ENCODE measurements at places on chromosomes 12 and 14.

DNA sequence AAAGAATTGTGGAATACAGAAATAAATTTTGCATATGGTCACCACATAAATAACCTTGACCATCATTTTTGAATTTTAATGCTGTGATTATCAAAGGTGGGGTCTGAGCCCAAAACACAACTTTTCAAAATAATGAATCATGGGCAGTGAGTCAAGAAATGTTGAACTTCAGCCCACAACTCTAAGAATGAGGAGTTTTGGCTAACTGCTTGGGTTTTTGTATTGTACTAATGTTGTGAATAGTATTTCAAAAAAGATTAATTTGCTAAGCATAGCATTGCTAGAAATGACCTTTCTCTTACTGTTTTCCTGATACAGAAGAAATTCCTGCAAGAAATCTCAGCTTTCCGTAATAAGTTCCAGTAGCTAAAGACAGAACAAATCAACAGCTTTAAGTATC is 24.4 kb upstream of the YARS2 start:
- no peak for DNase-seq

DNA sequence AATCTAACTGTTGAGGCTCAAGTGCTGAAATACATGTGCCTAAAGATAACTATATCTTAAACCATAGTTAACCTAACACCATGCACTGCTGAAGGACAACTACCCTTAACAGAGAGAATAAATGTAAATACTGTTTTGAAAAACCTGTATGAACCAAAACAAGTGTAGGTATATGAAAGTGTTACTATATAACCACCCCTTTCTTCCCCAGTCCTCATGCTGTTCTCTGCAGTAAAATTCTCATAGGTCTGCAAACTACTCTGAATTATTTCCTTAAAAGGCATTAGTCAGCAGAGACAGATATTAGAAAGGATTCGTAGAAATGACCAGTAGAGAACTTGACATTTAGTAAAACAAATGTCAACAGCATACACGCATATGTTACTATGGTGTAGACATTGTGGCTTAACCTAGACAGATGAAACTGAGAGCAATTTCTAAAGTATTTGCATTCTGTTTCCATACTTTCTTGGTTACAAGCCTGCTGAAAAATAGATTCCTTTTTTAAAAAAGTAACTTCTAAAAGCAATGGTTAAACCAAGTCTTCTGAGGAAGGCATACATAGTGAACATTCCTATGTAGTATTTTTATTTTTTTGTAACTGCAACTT is 13.9 kb downstream of the CSRP2 start:
- no peak for DNase-seq

GRCh38 chr14:30872602-30873001 is 1.8 kb upstream of the COCH start:
- no peak for DNase-seq

- no peak for DNase-seq
These were observed 12.9 kb downstream of the C14orf93 start for GRCh38 chr14:22996768-22997654.

DNA sequence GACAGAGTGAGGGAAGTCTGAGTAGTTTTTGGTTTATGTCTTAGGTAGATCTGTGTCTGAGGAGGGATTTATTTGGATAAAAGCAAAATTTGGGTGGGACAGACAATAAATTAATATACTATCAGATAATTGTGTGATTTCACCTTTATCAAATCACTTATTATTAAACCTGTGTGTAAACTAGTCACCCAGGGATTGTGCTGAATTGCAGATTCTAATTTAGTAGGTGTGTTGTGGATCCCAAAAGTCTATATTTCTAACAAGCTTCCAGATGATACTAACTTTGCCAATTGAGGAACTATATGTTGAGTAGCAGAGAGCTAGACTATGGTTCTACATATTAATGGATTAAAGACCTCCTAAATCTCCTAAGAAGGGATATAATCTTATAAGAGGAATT is 978.5 kb upstream of the FBXO33 start:
- DNase-seq: no peak

GRCh38 chr12:129109174-129110001 is 256.1 kb downstream of the GLT1D1 start:
- no peak for DNase-seq

DNA sequence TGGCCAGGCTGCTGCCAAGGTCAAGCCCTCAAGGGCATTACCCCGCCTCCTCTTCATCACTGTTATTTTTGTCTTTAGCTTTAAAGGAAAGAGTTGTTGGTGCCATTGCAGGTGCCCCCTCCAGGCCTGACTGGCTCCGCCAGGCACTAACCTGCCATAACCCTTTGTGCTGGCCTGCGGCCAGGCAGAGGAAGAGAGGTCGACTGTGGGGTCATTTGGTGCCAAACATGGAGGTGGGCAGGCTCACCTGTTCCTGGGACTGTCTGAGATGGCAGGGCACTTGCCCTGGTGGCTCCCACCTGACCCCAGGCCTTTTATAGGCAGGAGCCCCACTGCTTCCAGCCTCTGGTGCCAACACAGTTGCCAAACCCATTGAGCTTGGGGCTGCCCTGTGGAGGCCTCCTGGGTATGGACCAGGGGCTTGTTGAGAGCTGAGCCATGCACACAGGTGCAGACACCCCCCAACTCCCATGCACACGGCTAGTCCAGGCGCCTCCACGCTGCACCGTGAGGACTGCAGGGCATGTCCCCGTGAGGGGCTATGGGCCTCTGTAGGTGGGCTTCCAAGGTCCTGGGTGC is 29.4 kb upstream of the PLD4 start:
- DNase-seq: no peak

- no peak for DNase-seq
These were observed 5.2 kb upstream of the VDR start for GRCh38 chr12:47909839-47910465.

DNA sequence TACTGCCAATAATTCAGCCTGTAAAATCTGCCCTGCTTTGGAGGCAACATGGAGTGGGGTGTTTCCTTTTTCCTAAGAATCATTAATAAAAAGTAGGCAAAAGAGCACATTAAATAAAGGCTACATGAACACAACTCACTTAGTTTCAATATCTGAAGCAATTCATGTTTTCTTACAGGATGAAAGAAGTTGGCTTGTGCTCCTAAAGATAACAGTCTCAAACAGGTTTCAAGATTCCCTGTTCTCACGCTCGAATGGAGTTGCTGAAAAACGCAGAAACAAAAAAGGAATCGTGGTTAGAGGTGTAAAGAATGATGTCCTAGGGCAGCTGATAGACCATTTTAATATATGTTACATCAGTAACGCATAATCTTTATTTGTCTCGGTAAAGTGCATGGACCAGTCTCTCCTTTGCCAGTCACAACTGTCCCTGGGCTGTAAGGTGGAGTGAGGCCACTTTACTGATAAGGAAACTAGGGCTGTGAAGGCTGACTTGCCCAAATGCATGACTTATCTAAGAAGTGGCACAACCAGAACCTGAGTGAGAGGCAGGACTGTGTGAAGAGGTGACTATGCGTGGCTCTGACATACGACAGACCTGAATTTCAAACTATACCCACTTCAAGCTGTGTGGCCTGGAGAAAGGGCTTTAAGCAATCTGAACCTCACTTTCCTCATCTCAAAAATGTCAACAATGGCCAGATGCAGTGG is 12.6 kb downstream of the GIT2 start:
- peak; percentile 65 for DNase-seq

DNA sequence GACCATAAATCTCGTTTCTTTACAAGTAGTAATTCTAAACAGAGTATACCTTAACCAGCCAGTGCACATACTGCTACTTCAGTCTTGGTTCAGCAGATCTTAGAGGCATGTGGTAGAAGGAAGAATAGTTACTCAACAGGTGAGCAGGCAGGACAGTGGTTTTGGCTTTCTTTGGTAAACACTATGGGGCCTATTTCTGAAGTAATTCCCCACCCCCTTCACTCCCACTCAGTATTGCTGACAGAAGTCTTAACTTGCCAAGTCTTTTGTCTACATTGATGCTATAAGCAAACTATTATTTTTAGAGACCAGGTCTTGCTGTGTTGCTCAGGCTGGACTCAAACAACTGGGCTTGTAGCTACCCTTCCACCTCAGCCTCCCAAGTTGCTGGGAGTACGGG is 68.5 kb downstream of the FBXO34 start:
- DNase-seq: no peak

DNA sequence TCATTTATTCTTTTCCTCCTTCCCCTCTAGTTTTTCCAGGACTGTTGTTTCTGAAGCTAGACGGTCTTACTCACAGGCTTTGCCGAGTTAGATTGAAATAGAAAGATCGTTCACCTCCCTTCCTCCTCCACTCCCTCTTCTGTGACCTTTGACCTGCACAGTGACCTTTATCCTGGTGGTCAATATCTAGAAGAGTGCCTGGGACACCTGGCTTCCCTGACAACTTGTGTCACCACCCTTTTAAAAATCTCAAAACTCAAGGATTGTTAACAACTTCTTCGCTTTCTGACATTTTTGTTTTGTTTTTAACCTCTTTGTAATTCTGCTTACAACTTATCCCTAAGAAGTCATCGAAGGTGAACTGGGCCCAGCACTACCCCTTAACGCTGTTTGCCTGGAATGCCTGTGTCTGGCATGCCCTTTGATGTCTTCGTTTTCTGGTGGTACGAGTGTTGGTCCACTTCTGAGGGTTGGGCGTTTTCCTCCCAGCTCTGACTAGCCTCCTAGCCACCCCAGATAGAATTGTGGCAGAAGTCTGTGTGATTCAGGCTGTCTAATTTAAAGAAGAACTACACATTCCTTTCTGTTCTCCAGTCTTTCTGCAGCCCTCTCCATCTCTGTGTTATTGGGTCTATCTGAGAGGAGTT is 2.8 kb upstream of the KRT75 start:
- DNase-seq: no peak

DNA sequence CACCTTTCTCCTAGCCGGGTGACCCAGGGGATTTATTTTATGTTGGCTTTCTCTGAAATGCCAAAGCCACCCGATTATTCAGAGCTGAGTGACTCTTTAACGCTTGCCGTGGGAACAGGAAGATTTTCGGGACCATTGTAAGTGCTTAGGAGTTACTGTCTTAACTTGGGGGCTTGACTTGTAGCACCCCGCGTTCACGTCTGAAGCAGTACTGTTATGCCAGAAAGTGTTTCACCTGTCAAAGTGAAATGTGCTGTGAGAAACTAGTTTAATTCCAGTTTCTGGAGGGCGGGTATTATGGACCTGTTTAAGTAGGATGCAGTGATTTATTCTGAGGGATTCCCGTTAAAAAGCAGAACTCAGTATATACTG is 218 bp downstream of the LYSET start:
- DNase-seq: no peak

- DNase-seq: peak; percentile 12
These were observed 105.5 kb downstream of the GPATCH2L start for GRCh38 chr14:76257111-76257803.

GRCh38 chr12:107395817-107396216 is 289.8 kb upstream of the PWP1 start:
- DNase-seq: no peak

DNA sequence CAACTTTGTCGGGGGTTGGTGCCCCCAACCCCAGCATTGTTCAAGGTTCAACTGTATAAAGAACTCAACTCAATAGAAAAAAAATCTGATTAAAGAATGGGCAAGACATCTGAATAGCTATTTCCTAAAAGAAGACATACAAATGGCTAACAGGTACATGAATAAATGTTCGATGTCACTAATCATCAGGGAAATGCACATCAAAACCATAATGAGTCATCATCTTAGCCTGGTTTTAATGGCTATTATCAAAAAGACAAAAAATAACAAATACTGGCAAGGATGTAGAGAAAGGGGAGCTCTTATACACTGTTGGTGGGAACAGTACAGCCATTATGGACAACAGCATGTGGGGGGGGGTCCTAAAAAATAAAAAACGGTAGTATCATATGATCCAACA is 28.7 kb downstream of the NPAS3 start:
- DNase-seq: no peak

DNA sequence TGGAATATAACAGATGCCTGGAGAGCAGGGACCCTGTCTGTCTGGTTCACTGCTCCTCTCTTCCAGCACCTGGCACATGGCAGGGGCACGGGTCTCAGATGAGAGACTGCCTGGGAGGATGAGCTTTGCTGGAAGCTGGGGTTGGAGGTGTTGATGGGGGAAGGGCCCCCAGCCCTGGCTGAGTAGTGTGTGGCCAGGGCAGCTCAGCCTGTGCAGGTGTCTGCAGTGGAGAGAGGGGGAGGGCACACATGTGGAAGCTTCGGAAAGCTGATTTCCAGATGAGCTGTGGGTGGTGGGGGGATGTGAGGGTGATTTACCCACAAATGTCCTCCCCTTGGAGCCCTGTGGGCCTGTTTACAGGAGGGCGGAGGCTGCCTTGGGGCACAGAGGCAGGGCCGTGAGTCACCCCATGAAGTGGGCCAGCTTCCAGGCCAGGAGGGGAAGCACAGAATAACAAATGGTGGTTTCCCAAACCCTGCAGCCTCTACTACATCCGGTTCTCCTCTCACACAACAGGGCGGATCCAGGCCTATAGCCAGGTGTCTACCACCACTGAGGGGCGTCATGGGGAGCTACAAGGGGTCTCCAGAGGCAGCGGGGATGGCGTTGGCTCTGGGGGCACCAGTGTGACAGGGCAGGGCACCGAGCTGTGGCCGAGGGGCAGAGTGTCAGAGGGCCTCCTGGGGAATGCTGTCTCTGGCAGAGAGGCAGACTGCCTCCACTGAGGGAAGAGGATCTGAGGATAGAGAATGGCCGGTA is 11.0 kb downstream of the KRT7 start:
- DNase-seq: no peak

DNA sequence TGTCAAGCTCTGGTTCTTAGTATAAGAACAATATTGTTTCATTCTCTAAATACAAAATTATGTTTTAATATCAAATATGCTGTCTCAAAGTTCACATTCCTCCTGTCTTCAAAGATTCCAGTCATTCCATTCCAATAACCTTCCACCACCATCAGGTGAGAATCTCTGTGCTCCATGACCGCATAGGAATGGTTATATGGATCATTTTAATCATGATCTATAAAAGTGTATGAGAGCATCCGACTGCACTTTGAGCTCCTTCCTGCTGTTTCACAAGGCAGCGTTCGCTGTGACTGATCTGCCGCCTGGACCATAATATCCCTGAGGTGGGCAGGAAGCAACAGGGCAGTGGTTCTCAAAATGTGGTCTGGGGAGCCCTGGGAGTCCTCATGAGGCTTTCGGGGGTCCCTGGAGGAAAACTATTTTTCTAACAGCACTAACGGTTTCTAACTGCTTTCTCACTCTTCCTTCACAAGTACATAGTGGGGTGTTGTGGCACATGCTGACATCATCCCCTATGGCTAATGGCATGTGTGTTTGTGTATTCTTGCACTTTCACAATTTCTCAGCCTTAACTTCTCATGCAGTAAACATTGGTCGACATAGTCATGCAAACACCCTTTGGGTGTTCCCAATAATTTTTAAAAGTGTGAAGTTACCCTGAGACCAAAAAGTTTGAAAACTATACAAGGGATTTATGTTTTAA is 137.4 kb downstream of the ANO2 start:
- DNase-seq: no peak

GRCh38 chr12:104544836-104545235 is 88.1 kb downstream of the CHST11 start:
- DNase-seq: no peak

DNA sequence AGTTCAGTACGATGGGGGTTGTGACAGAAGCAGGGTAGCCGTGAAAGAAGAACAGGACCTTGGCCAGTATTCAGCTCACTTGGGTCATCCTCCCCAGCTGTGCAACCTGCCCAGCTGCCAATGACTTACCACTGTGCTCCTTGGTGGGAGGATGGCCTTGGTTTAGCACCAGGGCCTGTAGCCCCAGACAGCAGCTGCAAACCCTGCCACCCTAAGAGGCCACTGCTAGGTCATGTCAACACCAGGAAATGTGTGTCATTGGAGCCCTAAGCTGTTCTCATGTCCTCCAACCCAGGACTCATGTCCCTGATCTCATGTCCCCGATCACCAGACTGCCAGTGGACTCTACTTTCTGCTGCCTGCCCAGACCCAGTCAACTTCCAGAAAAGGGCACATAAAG is 3.0 kb upstream of the CRACR2A start:
- no peak for DNase-seq

GRCh38 chr12:110619534-110619953 is 5.6 kb downstream of the TCTN1 start:
- no peak for DNase-seq
